ENCODE measurements at places on chromosomes 11 and 22. TPM values are rescaled to one million over a fixed set of nuclear protein-coding genes. Genes with fewer than 3 reads are reported as not detected.

The FREY1 gene
- 0.50 TPM for polyA plus RNA-seq

The CARNS1 gene
- polyA plus RNA-seq, result 3.4 TPM

The CCDC88B gene
- polyA plus RNA-seq, result 37.4 TPM

The CHADL gene
- 5.4 TPM for polyA plus RNA-seq

The HPX gene
- 0.31 TPM for polyA plus RNA-seq

The SCGB1A1 gene
- not detected for polyA plus RNA-seq

The HMBS gene
- 25.0 TPM for polyA plus RNA-seq

The RIBC2 gene
- polyA plus RNA-seq, result 0.76 TPM

The OR5A1 gene
- polyA plus RNA-seq, result not detected

The FAM111B gene
- 1.7 TPM for polyA plus RNA-seq

The GLB1L3 gene
- polyA plus RNA-seq, result not detected

The KCNJ4 gene
- not detected for polyA plus RNA-seq

The TIGD3 gene
- polyA plus RNA-seq, result not detected

The FAM118A gene
- 29.8 TPM for polyA plus RNA-seq

The CD3D gene
- polyA plus RNA-seq, result 2.2 TPM

The MAP6 gene
- polyA plus RNA-seq, result 4.2 TPM

The MICAL3 gene
- polyA plus RNA-seq, result 4.9 TPM

The THAP7 gene
- 44.7 TPM for polyA plus RNA-seq

The PKNOX2 gene
- polyA plus RNA-seq, result 0.83 TPM

The OR52I2 gene
- polyA plus RNA-seq, result not detected

The CNTF gene
- 0.25 TPM for polyA plus RNA-seq

The UVRAG gene
- 8.9 TPM for polyA plus RNA-seq

The C1QTNF5 gene
- polyA plus RNA-seq, result 12.7 TPM

The KIF18A gene
- 1.4 TPM for polyA plus RNA-seq

The CDPF1 gene
- 9.7 TPM for polyA plus RNA-seq

The GAL3ST1 gene
- 2.9 TPM for polyA plus RNA-seq

The RBM4 gene
- polyA plus RNA-seq, result 90.4 TPM

The PGA5 gene
- polyA plus RNA-seq, result 6,178 TPM

The ME3 gene
- 18.1 TPM for polyA plus RNA-seq

The SERPIND1 gene
- 0.10 TPM for polyA plus RNA-seq

The ARHGAP32 gene
- 4.6 TPM for polyA plus RNA-seq

The APOA4 gene
- 0.44 TPM for polyA plus RNA-seq

Measured in stomach (tissue), 19 donors.